ENCODE measurements at places on chromosomes 16 and 17.

- DNase-seq: no peak
Observed at GRCh38 chr17:75402026-75402425, 3.5 kb downstream of the GRB2 start.

DNA sequence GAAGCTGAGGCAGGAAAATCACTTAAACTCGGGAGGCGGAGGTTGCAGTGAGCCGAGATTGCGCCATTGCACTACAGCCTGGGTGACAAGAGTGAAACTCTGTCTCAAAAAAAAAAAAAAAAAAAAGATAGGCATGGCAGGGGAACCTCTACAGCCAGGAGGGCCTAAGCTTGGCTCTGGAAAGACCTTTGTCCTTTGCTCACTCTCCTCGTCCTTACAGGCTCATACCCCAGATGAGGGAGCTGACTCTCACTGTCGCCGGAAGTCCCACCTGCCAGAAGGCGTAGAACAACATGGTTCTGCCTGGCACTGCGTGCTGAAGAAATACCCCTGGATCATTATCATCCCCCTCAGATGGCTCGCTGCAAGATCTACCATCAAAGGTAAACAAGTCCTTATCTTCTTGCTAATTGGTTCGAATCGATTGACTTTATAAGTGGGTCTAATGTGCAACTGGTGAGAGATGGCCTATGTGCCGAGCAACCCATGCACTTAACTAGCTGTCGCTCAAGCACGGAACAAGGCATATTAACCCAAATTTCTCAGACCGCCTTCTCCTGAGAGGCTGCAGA is 29.7 kb downstream of the RTN4RL1 start:
- no peak for DNase-seq

- no peak for DNase-seq
Observed at GRCh38 chr16:73031155-73031866, 16.6 kb downstream of the ZFHX3 start.

DNA sequence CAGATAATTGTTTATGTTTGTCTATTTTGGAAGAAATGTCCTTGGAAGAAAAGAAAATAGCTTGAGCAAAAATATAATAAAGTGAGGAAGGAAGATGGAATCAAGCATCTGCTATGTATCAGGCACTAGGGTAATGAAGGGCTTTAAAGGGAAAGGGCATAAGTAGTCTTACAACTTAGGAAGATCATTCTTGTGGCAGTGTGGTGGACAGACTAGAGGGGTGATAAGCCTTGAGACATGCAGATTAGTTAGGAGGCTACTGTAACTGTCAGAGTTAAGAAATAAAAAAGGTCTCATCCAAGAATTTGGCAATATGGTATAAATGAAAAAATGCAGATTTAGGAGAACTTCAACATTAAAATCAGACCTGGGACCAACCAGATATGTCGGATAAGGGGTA is 14.9 kb downstream of the FAM222B start:
- DNase-seq: no peak

GRCh38 chr16:66728804-66729203 is 22.6 kb downstream of the DYNC1LI2 start:
- DNase-seq: no peak

GRCh38 chr16:67030221-67030962 is 1.4 kb downstream of the CBFB start:
- no peak for DNase-seq

DNA sequence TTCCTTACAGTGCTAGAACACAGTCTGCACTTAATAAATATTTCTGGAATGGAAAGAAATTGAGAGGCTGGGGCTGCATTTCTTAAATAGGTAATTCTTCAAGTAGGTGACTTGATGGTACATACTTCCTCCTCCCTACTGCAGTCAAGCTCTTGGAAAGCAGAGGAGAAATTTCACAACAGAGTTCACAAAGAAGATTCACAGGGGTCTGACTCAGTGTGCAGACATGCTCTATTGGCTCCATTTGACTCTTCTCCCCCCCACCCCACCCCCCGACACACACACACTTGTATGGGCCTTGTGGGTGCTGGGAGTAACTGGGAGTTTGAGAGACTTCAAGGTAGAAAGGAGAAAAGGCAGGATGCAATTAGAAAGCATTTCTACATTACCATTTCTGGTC is 6.2 kb upstream of the MYOCD start:
- DNase-seq: no peak

DNA sequence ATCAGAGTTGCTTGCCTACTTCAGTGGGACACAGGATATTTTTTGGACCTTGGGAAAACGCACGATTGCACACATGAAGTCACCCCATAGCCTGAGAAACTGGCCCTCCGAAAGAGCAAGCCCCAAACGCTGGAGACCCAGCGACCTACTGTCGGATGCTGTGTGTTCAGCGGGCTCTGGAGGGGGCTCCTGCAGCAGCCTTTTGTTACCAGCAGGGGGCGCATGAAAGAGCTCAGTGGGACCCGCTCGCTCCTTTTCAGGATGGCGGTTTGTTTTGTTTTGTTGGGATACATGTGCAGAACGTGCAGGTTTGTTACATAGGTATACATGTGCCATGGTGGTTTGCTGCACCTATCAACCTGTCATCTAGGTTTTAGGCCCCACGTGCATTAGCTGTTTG is 28.4 kb downstream of the MYH3 start:
- DNase-seq: no peak

- DNase-seq: no peak
Observed at GRCh38 chr16:56610017-56610608, 1.7 kb downstream of the MT2A start.

GRCh38 chr16:78506367-78507193 is 407.1 kb downstream of the WWOX start:
- no peak for DNase-seq

GRCh38 chr17:33990943-33991706 is 264.0 kb upstream of the CCL2 start:
- no peak for DNase-seq

DNA sequence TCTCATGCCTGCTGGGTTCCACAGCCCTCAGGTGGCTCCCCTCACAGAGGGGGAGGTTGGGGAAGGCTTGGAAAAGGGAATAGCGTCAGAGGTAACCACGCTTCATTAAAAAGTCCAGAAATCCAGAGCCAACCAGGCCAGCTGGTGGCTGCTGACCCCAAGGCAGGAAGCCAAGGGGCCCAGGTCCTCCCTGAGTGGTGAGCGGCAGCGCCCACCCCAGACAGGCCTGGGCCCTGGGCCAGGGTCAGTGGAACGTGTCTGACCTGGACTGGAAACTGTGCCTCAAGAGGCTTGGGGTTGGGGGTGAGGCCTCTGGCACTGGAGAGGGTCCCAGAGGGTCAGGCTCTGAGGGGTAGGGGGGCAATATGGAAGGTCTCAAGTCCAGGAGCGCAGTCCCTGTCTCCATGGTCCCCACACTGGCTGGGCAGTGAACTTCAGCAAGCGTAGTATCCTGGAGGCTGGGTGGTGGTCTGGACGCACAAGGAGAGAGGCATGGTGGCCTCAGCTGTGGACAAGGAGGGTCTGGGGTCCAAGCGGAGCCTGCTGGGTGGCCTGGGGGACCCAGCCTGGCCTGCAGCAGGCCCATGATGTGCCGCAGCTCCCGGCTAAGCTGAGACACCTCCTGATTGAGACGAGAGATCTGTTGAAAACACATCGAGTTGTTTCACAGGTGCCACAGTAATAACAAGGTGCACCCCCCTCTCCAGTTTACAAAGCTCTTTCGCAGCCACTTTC is 5.2 kb upstream of the RAB5C start:
- DNase-seq: no peak

- DNase-seq: no peak
Observed at GRCh38 chr16:11224894-11225676, 30.9 kb downstream of the SOCS1 start.

DNA sequence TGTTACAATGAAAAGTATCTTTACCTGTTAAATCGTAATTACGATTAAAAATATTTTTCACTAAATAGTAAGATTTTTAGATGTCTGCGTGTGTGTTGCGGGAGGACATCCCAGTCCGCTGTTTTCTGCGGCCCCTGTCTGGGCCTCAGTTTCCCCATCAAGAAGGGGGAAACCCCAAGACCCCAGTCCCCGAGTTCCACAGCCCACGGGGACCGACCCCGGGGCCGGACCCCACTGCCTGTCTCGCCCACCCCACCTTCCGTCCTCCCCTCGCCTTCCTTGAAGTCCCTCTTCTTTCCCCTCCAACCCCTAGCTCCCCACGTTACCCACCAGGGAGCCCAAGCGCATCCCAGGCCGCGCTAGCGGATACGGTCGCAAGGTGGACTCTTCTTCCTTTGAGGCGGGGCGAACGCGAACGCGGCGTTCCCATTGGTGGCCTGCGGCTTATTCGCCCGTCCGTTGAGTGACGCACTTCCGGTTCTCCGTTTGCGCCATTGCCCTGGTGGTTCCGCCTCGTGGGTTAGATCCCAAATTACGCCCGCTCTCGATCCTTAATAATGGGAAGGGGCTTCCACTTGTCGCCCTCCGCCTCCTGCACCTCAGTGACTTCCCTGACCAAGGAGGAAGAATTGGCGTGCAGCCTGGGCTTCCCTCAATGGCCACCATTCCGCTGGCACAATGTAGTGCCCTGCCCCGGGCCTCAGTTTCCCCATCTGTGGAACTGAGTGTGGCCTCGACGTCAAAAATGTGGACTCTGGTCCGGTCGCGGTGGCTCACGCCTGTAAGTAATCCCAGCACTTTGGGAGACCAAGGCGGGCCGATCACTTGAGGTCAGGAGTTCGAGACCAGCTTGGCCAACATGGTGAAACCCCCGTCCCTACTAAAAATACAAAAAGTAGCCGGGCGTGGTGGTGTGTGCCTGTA is at the start of gene NSMCE1:
NSMCE1 (minus strand) TSS at position 397 of the 924 bp plus-strand sequence. CDS start 11,202 bp downstream, outside the sequence.
- peak; percentile 91 for DNase-seq

GRCh38 chr16:13956635-13957196 is 36.8 kb downstream of the ERCC4 start:
- DNase-seq: no peak

DNA sequence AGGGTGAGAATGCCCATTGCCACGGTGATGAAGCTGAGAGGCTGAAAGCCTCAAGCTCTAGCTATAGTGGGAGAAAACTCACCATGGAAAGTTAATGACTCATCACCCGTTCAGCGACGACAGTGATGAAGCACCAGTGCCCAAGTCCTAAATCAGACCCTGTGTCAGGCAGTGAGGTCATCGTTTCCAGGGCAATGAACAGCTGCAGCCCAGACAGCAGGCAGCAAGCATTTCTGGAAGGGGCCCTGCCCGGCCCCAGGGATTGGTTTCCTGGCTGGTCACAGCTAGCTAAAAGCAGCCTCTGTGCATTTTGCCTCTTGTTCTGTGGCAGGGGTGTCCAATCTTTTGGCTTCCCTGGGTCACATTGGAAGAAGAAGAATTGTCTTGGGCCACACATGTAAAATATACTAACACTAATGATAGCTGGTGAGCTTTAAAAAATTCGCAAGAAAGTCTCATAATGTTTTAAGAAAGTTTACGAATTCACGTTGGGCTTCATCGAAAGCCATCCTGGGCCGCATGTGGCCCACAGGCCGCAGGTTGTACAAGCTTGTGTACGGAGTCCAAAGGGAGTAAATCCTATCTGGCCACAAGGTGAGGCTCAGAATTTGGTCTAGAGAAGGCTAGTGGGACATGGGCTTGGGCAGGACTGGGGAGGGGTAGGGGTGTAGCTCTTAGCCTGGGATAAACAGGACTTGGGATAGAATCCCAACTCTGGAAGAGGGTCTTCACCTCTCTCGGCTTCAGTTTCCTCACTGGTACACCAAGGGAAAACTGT is 40.6 kb downstream of the MIS12 start:
- peak; percentile 27 for DNase-seq

- no peak for DNase-seq
Observed at GRCh38 chr16:10862438-10862837, 14.6 kb upstream of the CIITA start.

GRCh38 chr17:83053021-83053681 is 26.3 kb upstream of the METRNL start:
- DNase-seq: no peak

DNA sequence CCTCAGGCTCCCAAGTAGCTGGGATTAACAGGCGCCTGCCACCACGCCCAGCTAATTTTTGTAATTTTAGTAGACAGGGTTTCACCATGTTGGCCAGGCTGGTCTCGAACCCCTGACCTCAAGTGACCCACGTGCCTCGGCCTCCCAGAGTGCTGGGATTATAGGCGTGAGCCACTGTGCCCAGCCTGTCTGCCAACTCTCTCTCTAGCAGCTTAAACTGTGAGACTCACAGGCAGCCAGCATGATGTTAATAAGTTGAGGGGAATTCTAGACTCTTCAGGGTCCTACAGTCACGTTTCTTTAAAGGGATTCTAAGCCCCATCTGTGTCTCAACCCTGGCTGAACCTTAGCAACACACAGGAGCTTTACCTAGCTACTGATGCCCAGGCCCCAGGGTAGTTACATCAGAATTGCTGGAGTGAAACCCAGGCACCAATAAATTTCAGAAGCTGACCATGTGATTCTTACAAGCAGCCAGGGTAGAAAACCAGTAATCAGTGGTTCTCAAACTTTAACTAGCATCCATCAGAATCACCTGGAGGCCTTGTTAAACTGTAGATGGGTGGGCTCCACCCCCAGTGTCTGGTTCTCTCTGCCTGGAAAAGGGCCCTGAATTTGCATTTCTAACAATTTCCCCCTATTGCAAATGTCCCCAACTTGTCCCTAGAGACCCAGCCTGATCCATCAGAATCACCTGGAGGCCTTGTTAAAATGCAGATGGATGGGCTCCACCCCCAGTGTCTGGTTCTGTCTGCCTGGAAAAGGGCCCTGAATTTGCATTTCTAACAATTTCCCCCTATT is 30.7 kb downstream of the GPRC5B start:
- DNase-seq: no peak

DNA sequence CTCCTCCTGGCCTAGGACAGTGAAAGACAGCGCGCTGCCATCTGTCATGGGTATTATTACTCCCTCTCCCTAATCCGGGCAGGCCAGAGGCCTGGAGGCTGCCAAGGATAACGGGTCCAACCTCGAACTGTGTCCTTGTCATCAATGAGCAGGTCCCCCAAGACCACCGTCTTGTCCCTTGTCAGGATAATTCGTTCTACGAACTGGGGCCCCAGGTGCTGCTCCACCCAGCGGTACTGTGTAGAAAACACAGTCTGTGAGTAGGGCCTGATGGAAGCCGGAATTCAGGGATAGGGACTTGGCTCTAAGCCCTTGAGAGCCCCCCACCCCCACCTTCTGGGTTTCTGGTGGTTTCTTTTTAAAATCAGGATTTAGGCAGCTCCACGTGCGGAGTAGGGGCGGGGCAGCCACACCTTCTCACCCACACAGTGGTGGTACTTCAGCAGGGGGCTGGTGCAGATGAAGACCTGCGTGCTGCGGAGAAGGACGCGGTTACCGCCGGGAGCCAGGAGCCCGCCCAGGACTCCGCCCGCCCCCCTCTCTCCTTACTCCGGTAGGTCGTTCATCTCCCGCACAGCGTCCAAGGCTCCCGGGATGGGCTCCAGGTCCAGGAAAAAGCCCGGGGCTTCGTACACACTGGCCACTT is 787 bp downstream of the NT5C start:
- DNase-seq: peak; percentile 44

GRCh38 chr17:1275962-1276736 is 3.3 kb upstream of the TRARG1 start:
- DNase-seq: peak; percentile 31

DNA sequence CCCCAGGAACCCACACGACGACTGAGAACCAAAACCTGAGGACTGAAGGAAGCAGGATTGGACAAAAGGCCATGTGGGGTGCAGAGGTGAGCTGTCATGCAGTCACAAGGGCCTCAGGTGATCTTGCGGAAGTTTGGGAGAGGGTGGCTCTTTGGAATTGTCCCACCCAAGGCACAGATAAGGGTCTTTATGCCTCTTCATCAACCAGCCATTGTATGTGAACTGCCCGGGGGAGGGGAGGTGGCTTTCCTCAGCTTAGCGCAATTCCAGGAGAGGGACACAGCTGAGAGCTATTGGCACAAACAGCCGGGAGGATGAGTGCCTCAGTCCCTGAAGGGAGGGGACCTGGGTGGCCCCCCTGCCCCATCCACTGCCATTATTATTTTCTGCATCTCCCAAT is 55.1 kb upstream of the PHOSPHO1 start:
- DNase-seq: no peak

All from NK-92 treated with Interleukin-12 subunit alpha and Interleukin-12 subunit beta, amount 100 ng/mL, for 24 hours (cell line).